Skin of body (tissue), 3 donors: ENCODE measurements at places on chromosomes 5 and 9.

GRCh38 chr9:5578698-5579085 lies 50.2 kb upstream of the RIC1 start:
- DNase-seq = no peak

DNA sequence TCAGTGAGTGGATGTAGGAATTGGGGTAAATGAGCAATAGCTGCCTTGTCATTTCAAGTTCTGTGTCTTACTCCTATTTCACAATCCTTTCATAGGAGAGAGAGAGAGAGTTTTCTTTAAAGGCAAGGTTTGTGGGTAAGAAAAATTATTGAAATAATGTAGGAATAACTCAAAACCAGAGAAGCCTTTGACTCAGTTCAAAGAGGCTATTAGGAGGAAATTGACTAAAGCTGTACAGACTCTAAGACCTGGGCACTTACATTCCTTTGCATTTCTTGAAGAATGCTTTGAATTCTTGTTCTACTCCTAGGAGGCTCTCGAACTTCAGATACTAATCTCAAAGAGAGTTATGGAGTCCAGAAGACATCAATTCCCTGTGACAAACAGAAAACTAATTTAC lies 257.1 kb downstream of the FBXL7 start:
- no peak for DNase-seq

- DNase-seq = no peak
Observed at GRCh38 chr5:136424835-136425584, 59.7 kb upstream of the TRPC7 start.

DNA sequence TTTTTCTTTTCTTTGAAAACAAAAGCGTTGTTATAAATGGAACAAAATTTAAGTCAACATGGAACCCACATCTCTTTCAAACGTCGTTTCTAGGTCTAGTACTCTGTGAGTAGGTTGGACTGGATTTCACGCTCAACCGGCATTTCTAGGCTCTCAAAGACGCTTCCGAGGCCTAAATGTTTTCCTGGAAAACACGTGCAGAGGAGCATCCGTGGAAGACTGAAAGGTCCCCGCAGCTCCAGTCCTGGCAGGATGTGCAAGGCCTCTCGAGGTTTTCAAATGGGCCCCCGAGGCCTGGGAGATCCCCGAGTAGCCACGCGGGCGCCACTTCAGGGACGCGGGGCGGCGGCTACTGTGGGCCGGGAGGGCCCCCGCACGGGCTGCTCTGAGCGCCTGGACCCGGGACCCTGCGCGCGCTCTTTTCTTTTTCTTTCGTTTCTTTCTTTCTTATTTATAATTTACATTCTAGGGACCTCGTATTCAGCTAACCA lies 4.2 kb upstream of the IRX2 start:
- DNase-seq = no peak

GRCh38 chr5:180387798-180388197 lies 34.7 kb upstream of the GFPT2 start:
- no peak for DNase-seq

DNA sequence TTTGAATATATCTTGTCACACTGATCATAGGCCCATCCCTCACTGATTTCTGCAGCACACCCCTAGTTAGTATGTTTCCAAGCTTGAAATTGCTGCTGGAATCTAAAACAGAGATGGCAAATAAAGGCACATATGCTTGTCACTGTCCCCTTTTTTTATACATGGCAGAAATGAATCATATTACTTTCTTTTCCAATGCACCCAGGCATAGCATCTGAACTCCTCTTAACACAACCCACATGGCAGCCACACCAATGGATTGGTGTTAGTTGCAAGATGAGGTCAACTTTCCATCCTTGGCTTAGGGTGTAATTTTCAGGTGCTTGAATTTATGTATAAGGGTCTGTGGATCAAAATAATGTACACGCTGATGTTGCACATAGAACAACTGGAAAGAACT lies 473.8 kb upstream of the ZNF608 start:
- no peak for DNase-seq

GRCh38 chr9:91359734-91360470 lies 1.8 kb downstream of the AUH start:
- no peak for DNase-seq

GRCh38 chr9:3511551-3511950 lies 14.2 kb downstream of the RFX3 start:
- DNase-seq = no peak

DNA sequence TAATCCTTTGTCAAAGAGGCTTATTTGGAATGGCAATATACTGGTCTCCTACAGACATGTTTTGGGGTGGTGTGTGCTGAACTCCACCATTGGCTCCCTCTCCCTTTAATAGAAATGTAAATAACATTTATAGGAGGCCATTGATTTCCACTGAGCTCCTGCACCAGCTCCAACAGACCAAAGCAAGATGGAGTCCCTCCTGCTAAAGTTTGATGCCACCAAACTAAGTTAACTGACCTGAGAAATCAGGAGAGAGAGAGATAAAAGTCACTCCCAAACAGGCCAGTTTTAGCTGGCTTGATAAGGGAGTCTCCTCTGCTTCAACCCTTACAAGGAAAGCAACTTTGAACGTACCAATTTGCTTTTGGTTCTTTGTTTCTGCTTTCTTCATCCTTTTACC lies 8.1 kb upstream of the SPIN1 start:
- no peak for DNase-seq

- no peak for DNase-seq
Observed at GRCh38 chr9:121261755-121262154, 6.2 kb upstream of the GSN start.

GRCh38 chr5:167478188-167478587 lies 813.3 kb upstream of the WWC1 start:
- DNase-seq = no peak

DNA sequence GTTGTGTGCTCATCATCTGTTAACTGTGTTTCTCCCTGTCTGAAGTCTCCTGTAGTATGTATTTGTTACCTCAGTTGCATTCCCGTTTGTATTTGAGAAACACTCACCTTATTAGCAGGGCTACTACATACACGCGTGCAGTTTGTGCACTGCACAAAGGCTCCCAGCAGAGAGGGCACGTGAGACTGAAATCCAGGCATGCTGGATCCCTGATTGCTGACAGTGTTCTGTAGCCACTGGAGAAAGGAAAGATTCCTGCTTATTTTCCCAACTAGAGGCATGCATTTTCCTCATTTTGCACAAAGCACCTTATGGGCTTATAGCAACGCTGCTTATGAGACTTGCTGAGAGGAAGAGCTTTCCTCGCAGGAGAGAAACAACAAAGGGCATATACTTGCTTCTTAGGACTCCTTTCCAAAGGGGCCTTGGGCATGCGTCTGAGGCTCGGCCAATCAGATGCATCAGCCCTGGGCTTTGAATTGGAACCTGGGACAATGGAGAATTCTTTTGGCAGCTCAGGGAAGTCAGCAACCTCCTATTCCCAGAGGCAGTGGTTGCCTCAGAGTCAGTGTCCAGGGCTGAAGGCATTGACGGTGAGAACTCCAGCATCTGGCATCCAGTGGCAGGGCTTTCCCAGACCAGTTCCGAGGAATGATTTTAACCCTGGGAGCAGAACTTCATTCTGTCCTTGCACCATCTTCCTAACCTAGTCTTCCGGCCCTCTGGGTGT lies 9.9 kb upstream of the MEGF10 start:
- no peak for DNase-seq

- DNase-seq = peak; percentile 47
Observed at GRCh38 chr9:109894921-109895758, 115.1 kb downstream of the PALM2AKAP2 start.

DNA sequence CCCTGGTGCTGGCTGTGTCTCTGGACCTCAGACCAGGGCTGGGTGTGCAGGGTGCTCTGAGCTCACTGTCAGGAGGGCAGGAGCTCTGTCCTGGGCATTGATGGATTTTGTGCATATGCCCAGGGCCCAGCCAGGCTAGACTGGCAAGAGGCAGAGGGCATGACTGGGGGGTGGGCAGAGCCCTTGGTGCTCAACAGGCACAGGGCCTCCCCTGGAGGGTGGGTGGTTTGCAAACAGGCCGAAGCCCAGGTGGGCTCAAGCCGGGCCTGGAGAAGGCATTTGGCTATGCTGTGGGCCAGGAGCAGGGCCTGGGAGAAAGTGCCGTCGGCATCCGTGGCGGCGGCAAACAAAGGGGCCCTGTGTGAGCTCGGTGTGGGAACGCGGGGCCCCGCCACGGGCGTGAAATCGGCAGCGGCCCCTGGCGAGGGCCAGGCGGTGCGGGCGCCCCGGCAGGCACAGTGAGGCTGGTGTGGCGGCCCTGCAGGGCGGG lies 1.9 kb upstream of the NRARP start:
- DNase-seq = no peak

DNA sequence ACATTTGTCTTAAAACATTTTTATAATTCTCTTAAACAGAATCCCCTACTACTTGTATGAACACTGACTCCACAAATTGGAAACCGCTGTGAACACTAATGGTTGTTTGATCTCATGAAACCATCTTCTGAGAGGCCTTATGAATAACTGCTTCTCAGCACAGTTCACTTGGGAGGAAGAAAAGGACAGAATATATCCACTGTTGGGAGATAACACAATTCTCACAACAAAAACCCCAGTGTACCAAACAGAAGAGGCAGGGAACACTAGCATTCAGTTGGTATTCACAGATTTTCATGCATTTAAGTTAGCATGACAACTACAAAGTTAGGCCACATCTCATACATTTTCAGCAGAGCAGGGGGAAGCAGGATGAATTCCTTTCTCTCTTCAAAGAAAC lies 89.0 kb upstream of the SELENOP start:
- no peak for DNase-seq

DNA sequence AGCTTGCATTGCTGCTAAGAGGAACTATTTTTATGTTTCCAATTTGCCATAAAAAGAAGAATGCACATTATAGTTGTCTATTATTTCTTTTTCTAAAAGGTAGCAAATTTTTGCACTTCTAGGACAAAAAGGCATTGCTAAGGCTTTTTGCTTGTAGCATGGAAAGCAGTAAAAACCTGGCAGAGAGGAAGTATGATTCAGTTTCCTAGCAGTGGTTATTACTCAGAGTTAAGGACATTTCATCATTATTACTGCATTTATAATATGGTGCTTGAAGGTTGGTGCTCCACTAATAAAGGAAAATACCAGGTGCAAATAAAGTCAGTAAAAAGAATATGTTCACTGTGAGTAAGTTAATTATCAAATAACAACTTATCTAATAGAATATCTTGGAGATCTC lies 179.8 kb upstream of the PLPPR1 start:
- DNase-seq = no peak

- no peak for DNase-seq
Observed at GRCh38 chr5:93092349-93093105, 488.5 kb downstream of the NR2F1-AS1 start.

- DNase-seq = no peak
Observed at GRCh38 chr5:32274548-32275395, 38.0 kb downstream of the MTMR12 start.

- no peak for DNase-seq
Observed at GRCh38 chr5:168356592-168356991, 65.1 kb downstream of the WWC1 start.

GRCh38 chr5:96629774-96630173 lies 32.4 kb upstream of the CAST start:
- DNase-seq = no peak

DNA sequence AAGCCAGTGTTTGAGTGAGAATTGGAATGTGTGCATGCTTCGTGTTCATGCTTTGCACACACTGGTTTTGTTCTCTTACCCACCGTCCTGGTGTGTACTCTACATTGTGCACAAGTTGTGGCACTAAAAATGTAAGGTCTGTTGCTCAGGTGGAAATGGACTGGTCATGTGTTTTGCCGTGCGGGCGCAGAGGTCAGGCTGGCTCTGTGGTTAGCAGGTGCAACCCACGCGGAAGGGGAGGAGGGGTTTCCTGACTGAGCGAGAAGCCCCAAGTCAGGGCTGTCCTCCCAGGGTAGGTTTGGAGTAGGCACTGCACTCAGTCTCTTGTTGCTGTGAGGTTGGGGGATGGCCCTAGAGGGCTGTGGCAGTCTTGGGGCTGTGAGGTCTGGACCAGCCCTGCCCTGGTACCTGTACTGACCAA lies 86.6 kb downstream of the EHMT1 start:
- no peak for DNase-seq

DNA sequence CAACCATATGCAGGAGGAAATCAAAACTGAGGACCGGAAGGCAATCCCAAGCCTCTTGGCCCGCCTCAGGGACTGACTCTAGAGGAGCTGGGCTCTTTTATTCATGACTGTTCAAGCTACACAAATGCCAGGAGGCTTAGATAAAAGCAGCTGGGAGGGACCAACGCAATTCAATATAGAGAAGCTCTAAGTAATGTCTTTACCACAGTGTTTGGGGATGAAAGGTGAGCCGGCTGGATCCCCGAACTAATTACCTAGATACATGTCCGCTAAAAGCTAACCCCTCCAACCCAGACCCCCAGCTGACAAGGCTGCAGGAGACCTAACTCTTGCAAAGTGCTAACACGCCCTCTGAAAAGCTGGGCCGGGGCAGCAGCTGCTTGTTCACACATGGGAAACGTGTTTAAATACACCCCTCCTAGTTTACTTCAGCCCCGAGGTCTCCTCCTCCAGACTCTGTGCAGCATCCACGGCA lies 67.5 kb downstream of the TLE1 start:
- DNase-seq = no peak

DNA sequence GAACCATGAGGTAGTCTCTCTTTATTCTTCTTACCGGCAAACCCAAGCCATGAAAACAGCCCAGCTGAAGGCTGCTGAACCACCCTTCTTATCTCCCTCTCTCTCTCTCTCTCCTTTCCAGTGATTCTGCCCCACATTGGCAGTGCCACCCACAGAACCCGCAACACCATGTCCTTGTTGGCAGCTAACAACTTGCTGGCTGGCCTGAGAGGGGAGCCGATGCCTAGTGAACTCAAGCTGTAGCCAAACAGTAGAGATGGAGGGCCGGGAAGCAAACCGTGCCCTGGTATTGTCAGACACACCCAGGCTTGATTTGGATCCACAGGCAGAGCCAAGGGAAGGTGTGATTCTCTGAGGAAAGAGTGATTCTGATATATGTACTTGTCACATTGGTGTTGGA lies 14.0 kb downstream of the GRHPR start:
- no peak for DNase-seq

DNA sequence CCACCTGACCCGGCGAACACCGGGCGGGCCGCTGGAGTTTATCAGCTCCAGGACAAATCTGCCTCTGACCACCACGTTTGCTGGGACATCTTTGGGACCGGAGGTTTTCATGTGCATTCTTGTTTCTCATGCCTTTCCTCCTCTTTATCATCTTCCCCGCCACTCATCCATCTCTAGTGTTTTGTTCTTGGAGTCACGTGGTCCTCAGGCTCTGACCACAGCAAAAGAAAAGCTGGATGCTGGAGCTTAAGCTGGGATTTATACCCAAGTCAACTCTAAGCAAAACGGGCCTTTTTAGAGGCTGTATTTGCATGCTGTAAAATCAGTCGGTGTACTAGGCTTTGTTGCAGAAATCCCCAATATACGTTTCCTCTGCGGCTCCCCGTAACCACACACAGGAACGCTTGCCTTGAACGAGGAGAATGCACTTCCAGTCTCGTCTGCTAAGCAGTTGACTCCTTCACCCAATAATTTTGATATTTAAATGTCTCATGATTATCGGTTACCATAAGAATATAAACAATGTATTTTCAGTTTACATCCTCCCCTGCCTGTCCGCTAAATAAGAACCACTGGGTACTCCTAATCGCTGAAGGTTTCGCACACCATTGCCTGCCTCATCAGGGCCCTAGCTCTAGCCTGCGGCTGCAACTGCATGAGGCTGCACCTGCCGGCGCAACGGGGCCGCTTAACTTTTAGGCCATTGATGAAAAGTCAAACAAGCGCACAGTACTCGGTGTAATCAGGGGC lies 560 bp upstream of the NDUFS6 start:
- peak; percentile 16 for DNase-seq
